ENCODE measurements at places on chromosomes 7 and 10.

GRCh38 chr10:89518876-89519842, 16.2 kb downstream of the SLC16A12 start:
- no peak for DNase-seq

GRCh38 chr10:23373156-23373555, 28.6 kb upstream of the C10orf67 start:
- DNase-seq = no peak

GRCh38 chr10:13632884-13633440, 46.2 kb downstream of the PRPF18 start:
- no peak for DNase-seq

DNA sequence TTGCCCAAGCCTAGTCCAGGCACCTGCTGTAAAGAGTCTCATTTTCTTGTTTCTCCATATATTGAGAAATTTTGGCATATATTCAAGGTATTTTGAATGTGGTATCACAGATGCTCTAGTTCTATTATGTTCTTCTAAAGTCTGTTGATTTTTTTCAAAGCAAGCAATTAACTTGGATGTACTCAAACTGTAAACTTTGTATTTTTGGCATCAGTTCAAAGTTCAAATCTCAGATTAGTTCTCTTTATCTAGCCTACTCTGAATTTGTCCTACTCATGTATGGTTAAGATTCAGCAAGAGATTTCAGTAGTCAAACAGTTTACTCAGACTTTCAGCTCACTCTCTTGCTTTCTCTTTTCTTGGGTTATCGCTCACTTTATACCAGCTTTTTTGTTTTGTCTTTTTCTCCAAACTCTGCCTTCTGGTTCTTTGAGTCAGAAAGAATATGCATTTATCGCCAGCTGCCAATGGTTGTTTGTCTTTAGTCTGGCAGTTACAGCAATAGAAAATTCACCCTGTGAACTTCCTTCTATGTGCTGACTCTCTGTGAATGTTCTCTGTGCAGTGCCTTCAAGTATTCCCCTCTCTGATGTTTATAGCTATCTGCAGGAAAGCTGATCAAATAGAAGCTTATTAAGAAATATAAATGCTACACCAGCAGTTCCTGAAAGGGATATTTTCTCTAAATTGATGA, 56.0 kb downstream of the ANKRD7 start:
- no peak for DNase-seq

GRCh38 chr10:86687750-86688149, 19.4 kb downstream of the LDB3 start:
- DNase-seq = no peak

- no peak for DNase-seq
Observed at GRCh38 chr10:77628906-77629730, 8.5 kb downstream of the KCNMA1 start.

DNA sequence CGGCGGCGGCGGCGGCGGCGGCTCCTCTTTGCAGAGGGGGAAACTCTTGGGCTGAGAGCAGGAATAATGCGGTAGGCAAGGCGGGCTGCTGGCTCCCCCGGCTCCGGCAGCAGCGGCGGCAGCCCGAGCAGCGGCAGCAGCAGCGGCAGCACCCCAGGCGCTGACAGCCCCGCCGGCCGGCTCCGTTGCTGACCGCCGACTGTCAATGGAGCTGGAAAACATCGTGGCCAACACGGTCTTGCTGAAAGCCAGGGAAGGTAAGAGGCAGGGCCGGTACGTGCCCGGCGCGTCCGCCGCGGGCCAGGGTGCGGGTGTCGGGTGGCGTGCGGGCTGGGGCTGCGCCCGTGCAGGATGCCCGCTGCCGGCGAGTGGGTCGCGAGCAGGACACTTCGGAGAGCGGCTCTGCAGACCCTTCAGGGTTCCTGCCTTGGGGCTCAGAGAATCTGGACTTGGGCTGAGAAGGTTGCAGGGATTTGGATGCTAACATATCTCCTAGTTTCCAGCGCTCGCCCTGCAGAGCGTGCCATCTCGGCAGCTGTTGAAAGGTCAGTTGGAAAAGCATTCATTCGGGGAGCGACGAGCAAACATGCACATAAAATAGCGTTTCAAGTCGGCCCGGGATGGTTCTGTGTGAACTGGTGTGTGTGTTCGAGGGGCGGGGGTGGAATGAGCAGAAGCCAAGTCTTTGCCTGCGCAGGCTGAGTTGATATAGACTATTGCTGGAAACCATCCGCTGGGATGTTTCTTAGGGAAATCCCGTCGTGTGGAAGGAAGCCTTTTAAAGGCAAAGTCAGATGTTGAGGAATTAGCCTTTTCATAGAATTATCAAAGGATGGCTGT, 562 bp downstream of the GRK5 start:
- DNase-seq = peak; percentile 11

GRCh38 chr7:150983893-150984368, 5.8 kb upstream of the KCNH2 start:
- no peak for DNase-seq

GRCh38 chr7:30225863-30226613, 58.4 kb upstream of the ZNRF2 start:
- DNase-seq = no peak

- DNase-seq = no peak
Observed at GRCh38 chr7:35777121-35777520, 23.7 kb upstream of the SEPTIN7 start.

DNA sequence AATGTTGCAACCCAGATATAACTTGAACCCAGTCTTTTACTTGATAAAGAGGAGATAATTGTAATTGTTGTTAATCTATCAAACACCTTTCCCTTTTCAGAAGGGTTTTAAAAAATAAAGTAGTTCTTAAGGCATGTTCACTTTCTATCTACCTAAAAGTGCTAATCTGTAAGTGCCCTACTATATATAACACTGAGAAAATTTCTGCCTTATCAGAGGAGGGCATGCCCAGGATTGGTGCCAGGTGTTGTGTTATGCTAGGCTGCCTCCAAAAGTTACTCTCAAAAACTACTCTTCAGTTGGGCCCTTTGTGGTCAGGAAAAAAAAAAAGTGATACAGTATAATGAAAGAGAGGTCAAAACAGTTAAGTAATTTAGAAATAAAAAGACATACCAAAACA, 36.3 kb downstream of the SMNDC1 start:
- no peak for DNase-seq

- DNase-seq = peak; percentile 40
Observed at GRCh38 chr7:3065724-3066143, 22.1 kb upstream of the CARD11 start.

- DNase-seq = no peak
Observed at GRCh38 chr10:48774416-48775205, 89.9 kb downstream of the WDFY4 start.

- DNase-seq = no peak
Observed at GRCh38 chr10:61456095-61456789, 3.1 kb upstream of the TMEM26 start.

DNA sequence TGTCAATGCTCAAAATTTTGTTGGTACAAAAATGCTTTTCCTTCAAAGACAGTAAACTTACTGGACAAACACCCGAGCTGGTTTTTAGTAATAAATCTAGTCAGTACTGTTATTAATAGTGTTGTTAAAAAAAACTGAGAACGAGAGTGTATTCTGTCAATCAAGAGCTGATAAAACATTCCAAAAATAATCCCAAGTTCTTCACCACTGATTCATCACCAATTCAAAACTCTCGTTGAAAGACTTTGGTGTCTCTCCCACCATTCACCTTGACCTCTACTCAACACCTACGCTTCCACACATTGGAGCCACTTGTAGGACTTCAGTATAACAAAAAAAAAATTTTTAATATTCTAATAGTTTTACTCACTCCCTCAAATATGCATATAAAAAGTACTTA, 279.2 kb downstream of the PARD3 start:
- DNase-seq = no peak

GRCh38 chr10:121216295-121216694, 365.1 kb downstream of the WDR11 start:
- no peak for DNase-seq

GRCh38 chr10:65550761-65551160, 1375.1 kb upstream of the LRRTM3 start:
- no peak for DNase-seq

DNA sequence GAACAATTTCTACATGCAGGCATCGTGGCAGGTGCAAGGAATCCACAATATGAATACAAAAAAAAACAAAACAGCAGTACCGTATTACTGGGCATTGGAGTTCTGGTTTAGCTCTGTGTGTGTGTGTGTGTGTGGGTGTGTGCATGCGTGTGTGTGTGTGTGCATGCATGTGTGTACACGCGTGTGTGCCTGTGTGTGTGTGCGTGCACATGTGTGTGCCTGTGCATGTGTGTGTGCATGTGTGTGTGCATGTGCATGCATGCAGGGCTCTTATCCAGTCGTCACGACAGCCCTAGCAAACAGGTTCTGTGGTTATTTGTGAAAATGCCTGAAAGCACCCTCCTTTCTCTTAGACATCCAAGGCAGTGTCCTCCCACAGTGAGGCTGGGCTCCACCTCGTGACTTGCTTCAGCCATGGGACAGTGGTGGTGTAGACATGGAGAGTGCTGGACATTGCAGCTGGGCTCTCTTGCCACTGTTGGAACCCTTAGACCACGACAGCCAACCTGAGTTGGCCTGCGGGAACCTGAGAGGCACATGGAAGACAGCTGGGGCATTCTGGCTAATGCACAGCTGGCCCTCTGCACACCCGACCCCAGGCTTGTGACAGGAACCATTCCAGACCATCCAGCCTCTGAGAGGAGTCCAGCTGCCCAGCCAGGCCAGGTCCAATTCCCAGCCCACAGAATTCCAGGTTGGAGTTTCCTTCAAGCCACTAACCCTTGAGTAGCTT, 173.4 kb upstream of the SHH start:
- DNase-seq = no peak

DNA sequence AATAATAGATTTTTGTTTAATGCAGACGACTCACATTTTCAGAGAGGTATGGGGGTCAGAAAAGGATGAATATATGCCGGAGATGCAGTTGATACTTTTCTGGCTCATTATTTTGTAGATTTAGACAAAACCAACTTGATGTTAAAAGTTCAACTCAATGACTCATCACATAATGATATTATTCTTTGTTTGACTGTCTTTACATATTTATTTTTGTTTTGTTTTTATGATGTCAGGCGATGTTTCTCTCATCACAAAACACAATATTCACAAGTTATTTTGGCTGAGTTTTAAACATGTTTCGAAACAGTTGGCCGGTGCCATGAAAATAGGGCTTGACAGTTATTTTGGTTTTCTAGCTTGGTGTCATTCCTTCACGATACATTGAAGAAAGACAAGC, 1.3 kb downstream of the GJD4 start:
- no peak for DNase-seq

GRCh38 chr7:151992375-151992774, 33.1 kb upstream of the GALNT11 start:
- DNase-seq = peak; percentile 19

DNA sequence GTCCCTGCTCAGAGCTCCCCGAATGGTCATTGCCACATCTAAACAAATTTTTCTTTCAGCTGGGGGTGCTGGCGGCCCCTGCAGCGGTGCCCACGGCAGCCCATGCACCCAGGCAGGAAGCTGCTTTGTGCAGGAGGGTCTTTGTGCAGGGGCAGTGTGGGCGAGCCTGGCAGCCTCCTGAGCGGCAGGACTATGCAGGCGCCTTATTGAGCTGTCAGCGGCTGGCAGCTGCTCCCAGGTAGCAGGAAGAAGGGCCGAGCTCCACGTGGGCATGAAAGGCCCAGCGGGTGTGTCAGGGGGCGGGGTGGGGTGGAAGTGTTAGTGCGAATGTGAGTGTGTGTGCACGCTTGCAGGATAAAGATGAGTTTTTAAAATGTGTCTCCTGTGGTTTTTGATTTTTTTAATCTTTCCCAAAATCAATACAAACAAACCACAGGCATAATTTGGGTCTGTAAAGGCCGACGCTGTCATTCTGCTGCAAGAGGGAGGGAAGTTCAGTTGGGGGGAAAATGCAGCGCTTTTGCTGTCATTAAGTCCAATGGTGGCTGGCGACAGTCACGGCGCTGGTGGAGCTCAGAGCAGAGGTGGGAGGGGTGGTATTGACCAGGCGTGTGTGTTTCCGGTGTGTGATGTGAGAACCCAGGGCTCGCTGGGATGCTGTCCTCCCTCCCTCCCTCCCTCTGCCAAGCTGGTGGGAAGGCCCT, 83.9 kb downstream of the LHPP start:
- DNase-seq = no peak

DNA sequence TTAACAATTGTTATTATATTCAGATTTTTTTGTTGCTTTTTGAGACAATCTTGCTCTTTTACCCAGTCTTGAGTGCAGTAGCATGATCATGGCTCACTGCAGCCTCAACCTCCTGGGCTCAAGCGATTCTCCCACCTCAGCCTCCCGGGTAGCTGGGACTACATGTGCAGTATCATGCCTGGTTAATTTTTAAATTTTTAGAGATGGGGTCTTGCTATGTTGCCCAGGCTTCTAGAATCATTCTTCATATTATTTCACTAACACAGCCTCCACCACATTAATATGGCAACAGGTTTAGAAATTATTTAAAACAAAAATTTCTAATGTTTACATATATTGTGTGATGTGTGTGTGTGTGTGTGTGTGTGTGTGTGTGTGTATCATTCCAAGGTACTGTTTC, 1.4 kb upstream of the LAMTOR4 start:
- DNase-seq = no peak

GRCh38 chr7:70313271-70313670, 715.0 kb downstream of the AUTS2 start:
- DNase-seq = no peak

- no peak for DNase-seq
Observed at GRCh38 chr7:124681946-124682345, 83.6 kb downstream of the GPR37 start.

DNA sequence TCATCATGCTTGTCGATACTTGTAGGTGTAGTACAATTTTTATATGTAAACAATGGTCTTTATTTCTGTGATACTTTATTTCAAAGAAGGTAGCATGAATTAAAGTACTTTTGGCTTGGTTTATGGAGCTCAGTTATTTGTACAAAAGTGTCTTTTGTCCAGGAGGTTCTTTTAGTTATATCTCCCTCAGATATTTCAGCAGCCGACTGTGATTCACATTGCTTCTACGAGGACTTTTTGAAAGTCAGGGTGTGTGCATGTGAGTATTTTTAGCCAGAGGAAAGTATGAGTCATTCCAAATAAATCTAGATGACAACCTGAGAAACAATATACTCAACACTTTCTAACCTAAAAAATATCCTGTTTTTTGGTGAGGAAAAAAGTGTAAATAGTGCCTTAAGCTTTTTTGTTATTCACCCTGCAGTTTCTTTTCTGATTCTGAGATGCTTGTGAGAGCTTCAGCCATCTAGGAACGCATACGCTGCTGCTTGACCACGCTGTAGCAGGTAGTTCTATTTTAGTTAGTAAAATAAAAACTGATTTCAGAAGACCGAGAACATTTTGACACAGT, 595 bp upstream of the SUN1 start:
- peak; percentile 64 for DNase-seq

DNA sequence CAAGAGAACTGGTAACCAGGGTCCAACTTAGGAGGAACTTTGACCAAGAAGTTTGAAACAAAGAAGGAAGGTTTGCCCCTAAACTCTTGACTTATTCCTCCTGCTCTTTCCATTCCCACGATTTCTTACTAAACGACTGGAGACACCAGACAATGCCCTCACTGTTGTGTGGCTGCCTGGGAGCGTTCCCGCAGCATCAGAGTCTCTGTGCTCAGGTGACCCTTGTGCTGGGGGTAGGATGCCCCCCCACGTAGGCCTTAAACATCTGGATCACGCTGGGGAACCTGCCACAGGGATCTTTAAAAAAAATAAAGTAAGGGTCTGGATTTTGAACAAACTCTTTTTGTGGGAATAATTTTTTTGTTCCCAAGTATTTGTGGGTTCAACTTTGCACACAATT, 30.1 kb upstream of the CTBP2 start:
- no peak for DNase-seq

Measured in T-helper 1 cell (primary cell).